ENCODE measurements at places on chromosomes 11 and 22. TPM values are rescaled to one million over a fixed set of nuclear protein-coding genes. Genes with fewer than 3 reads are reported as not detected.

GRCh38 chr11:114478768-114479167 lies 39.5 kb downstream of the REXO2 start:
- DNase-seq = no peak

DNA sequence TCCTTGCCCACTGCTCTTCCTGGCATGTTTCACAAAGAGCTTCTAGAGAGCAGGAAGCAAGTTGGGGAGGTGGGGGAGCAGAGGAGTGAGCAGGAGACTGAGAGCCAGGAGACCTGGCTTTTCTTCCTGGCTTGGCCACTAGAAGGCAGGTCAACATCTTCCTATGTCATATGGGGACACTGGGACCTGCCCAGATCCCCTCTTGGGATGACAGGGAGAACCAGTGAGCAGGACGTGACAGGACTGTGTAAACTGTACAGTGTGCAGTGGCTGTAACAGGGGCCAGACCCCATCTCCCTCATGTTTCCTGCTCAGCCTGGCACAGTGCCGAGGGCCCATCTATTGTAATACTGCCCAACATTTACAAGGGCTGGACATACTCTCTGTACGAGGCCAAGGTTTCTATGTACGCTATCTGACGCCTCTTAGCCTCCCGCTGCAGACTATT lies 29.4 kb downstream of the GDPD5 start:
- DNase-seq = no peak

DNA sequence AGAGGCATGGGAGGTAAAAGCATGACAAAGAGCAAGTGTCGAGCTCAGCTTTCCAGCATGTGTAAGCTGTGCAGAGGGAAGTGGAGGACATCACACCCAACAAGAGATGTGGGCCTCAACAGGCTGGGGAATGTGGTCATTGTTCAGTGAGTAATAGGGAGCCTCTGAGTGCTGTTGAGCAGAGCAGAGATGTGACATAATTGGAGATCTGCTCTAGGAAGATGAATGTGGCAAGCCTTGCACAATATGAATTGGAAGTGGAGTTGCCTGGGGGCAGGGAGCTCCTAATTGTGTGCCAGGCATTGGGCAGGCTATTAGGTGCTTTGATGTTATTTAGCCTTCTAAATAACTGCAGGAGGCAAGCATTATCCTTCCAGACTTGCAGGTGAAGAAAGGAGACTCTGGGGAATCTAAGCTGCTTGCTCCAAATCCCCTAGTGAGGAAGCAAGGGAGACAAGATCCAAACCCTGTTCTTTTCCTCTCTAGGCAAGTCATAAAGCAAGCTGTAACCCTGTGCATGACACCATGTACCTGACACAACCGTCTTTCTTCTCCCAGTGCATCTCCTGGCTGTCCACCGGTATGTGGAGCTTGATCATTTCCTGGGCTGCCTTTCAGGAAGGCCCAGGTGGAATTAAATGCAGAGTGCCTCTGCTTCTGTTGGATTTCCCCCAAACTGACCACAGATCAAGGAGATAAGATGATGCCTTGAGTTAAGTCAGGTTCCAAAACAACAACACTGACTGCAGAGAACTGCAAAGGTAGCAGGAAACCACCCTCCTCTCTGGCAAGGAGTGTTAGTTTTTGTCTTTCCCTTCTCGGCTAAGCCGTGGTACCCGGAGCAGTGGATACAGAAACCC lies 221.4 kb downstream of the TENM4 start:
- no peak for DNase-seq

MUC5B gene
- under 0.01 TPM for total RNA-seq

DNA sequence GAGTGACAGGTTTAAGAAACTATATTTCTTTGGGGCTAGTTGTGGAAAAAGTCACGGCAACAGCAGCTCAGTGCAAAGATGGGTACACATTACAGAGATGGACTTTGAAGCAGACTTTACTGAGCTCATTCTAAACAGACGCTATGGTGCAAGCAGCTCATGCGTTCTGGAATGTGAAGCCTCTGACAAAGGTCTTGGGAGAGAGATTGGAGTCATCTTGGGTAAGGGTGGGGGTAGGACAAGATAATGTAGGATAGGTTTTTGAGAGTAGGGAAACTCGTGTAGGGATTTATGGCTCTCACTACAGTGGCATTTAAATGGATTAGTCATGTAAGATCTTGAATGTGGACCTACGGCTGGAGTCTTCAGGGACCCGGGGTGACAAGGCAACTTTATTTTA lies 36.2 kb upstream of the CLMP start:
- no peak for DNase-seq

- DNase-seq = no peak
Observed at GRCh38 chr11:122320671-122321070, 204.7 kb upstream of the BLID start.

GRCh38 chr11:60197442-60197841 lies 14.6 kb upstream of the MS4A6A start:
- DNase-seq = no peak

KRTAP5-9 gene
- 0.27 TPM for total RNA-seq

DNA sequence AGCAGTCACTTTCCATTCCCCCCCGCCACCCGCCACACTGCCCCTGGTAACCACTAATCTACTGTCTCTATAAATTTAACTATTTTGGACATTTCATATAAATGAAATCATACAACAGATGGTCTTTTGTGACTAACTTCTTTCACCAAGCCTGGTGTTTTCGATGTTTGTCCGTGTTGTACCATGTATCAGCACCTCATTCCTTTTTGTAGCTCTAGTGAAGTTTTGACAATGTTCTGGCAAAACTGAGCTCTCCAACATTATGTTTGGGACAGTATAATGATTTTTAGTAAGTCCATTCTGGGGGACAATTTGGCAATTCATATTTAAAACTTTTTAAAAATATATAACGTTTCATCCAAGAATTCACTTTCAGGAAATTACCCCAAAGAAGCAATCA lies 45.6 kb upstream of the ARHGAP42 start:
- no peak for DNase-seq

GNAZ gene
- total RNA-seq = 1.1 TPM

- DNase-seq = no peak
Observed at GRCh38 chr22:25377699-25378098, 158.3 kb downstream of the CRYBB2 start.
